Stimulated activated naive CD8-positive, alpha-beta T cell treated with anti-CD3 and anti-CD28 coated beads, Interleukin-15, Interleukin-2, amounts not matched to agents 100 U/mL and 50 U/mL, for 24 hours (primary cell): ENCODE measurements at places on chromosomes 7 and 10.

GRCh38 chr7:129108581-129108980 is 35.9 kb upstream of the TSPAN33 start:
- DNase-seq, result no peak

DNA sequence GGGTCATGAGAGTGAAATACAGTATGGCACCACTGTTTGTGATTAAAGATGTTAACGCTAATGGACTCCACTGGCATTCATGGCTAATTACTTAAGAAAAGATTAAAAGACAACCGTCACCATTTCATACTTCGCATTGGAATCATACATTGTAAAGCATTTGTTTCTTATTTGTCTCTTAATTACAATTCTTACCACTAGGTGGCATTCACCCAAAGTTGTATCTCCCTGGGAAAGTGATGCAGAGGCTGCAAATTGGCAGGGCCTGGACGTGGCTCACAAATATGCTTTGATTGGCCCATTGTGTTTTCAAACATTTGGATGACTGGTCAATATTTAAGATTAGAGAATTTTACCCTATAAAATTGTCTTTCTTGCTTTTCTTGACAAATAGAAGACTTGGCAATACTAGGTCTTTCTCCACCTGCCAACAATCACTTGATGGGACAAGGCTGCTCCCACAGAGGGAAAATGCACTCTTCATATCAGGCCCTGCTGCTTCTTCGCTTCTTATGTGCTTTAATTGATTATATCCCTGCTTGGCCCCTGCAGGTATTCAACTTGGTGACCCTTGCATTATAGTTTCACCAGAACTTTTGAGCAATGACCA is 72.1 kb upstream of the STARD3NL start:
- no peak for DNase-seq

DNA sequence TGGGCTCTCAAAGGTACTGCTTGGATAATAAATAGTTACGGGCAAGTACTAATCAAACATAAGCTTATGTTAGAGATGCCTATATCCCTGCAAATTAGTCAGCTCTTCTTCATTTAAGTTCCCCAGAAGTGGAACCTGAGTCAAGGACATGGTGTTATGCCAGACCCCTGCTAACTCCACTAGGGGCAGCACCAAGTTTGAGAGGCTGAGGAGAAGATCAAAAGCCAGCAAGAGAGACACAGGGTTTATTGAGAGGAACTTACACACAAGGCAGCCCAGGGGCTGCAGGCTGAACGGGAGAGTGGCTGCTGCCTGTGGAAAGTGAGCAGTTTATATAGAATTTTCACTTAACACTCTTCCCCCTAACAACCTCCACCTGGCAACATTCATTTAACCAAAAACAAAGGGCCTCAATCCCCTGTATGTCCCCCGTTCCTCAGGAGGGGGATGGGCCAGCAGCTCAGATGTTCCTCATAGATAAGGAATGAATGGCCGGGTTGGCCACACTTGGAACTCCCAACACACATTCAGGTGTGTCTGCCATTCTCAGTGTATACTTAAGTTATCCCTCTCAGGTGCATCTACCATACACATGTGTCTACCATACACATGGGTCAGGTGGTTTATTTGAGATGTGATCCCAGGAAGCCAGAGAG is 62.6 kb upstream of the GHITM start:
- no peak for DNase-seq

GRCh38 chr7:150829426-150829825 is 22.9 kb upstream of the AOC1 start:
- no peak for DNase-seq

- DNase-seq, result peak; percentile 44
These were observed 93.9 kb downstream of the ATXN7L1 start for GRCh38 chr7:105782391-105783042.

- no peak for DNase-seq
These were observed 4.1 kb downstream of the NUDT1 start for GRCh38 chr7:2245883-2246675.

DNA sequence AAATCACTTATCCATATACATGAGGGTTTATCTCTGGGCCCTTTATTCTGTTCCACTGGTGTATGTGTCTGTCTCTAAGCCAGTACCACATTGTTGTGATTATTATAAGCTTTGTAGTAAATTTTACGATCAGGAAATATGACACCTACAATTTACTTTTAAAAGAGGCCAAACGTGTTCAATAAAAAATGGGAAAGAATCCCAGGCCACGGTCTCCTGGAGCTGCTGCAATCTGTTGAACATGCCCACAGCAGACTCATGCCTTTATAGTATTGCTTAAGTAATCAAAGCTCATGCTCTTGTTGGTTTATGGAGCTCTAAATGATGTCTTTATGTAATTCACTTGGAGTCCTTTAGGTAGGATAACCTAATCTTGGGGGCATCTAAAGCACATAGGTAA is 273.0 kb downstream of the ZMYND11 start:
- DNase-seq, result no peak

GRCh38 chr10:90592638-90593302 is 265.1 kb downstream of the HTR7 start:
- DNase-seq, result peak; percentile 8
